ENCODE measurements at places on chromosomes 7 and 10.

- no peak for DNase-seq
Observed at GRCh38 chr10:97858001-97858439, 8.4 kb downstream of the GOLGA7B start.

DNA sequence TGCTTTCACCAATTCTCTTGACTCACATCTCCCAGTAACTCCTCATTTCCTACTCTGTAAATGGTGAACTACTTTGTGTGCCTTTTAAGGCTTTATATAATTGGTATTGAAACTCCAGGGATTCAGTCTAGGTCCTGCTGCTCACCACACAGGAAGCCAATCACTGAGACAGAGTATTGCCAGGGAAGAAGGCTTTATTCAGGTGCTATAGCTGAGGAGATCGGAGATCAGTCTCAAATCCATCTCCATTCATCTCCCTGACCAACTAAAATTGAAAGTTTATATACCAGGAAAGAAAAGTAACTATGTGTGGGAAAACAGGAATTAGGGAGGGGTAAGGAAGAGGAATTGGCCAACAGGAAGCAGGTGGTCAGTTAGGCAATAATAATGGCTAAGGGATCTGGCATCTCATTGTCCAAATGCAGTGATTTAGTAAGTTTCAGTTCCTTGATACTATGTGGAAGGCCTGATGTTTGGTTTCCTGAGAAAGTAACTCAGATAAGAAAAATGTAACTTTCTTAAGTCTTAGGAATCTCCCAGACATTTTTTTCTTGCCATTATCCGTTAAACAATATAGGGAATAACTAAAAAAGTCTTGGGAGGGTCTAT lies 10.2 kb upstream of the SDHAF3 start:
- no peak for DNase-seq

GRCh38 chr10:100847440-100847839 lies 65.3 kb upstream of the SLF2 start:
- no peak for DNase-seq

GRCh38 chr7:132793474-132793873 lies 217.2 kb upstream of the PLXNA4 start:
- no peak for DNase-seq

DNA sequence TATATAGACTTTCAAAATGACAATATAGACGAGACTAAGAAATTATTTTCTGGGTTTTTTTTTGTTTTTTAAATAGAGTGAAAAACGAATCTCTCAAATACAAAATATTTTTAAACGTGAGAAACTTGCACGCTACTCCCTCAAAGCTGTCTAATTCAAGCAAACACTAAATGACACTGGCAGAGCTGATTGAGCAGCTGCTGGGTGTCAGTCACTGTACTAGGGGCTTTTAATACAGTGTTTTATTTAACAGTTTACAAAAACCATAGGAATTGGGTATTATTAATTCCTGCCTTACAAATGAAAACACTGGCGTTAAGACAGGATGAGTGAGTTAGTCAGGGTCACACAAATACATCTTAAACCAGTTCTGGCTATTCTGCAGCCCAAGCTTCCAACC lies 1209.6 kb upstream of the C7orf33 start:
- no peak for DNase-seq

DNA sequence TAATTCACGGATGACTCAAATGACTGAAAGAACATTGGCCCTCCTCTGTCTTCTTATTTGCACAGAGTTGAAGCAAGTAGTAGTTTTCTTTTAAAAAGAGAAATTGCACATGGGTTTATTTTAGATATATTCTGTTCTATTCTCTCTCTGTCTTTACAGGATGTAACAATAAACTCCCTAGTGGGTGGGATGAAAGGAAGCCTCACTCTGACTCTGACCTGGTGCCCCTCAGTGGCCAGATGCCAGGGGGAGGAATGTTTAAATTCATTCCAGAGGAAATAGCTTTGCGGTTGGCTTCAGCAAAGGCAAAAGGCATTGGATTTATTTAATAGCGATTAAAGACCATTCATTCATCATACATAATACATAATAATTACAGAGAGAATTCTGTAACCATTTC lies 156.4 kb upstream of the MTPN start:
- no peak for DNase-seq

DNA sequence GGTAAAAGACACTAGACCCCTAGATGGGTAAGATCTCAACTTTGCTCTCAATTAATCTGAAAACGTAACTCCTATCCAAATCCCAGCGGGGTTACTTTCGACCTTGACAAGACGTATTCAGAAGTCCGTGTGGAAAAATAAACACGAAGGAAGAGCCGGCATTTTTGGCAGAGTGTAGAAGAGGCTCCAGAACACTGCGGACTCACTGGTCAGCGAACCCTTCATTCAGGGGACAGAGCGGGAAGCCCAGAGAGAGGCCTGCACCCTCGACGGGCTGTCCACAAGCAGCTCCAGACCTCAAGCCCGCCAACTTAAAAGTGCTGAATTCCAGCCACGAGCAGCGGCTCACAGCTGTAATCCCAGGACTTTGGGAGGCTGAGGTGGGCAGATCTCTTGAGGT lies 54.7 kb downstream of the DPYSL4 start:
- DNase-seq = no peak

DNA sequence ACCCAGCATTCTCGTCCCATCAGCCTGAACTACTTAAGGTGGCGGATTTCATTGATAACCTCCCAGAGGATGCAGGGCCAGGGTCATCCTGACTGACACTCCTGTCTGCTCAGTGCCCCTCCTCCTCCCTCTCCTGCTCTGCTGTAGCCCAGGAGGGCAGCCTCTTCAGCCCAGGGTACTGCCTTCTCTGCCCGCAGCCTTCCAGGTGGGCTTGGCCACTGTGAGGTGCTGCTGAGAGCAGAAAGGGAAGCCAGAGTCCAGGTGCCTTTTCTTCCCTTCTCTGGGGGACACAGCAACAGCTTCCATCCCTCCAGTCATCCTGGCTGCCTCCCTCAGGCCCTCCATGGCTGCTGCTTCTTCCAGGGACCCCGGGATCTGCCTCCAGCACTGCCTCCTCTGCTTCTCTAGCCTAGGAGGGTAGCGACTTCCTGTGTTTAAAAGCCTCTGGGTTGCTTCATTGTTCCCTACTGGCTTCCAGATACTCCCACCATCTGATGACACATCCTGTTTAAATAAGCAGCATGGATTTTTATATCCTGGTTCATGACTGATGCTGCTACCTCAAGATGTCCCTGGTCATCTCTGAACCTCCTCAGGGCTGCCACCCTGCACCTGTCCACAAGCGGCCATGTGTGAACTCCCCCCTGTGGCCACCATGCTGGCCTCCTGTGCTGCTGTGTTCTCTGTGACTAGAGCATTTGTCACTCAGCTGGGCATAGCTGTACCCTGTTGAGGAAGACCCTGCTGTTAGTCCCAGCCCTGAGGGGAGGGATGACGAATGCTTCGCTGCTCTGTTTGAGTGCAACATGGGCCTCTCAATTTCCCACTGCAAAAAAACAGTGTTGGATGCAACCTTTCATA lies 55.8 kb downstream of the AKR1C4 start:
- DNase-seq = no peak

DNA sequence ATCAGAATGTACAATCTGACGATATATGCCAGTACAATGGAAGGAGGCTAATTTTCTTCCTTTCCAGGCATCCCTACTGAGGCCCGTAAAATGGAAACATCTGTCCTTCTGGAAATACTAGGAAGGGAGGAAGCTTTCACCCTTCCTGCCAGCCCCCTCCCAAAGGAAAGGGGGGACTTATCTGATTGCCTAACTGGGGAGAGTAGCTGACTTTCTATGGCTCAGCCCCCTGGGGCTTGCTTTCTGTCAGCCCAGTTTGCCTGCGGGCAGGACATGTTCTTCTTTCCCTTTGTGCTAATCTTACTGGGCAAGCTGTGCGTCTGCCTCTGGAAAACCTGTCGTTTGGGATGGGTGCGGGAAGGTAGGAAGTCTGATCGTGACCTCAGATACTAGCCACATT lies 508.9 kb downstream of the SUGCT start:
- DNase-seq = no peak

- DNase-seq = no peak
Observed at GRCh38 chr10:47410862-47411261, 26.8 kb upstream of the ZNF488 start.

DNA sequence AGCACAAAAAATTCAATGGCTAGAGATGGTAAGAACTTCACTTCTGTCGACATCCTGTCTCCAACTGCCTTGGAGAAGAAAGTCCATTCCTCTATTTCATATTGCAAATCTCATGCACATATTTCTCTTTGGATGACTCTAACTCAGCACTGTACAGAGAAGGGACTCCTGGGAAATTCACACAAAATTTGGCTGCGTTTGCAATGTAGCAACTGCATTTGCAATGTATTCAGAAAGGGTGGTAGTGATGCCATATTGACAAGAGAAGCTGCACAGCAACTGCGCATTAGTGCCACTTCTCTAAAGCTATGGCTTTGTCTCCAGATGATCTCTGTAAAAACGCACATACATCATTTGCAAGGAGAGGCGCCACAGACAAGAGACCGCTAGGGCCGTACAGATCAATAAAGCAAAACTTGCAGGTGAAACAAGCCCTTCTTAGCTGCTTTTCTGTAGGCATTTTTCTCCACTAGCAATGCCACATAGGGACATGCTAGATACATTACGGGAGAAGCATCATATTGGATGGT lies 389.5 kb downstream of the TCERG1L start:
- no peak for DNase-seq

DNA sequence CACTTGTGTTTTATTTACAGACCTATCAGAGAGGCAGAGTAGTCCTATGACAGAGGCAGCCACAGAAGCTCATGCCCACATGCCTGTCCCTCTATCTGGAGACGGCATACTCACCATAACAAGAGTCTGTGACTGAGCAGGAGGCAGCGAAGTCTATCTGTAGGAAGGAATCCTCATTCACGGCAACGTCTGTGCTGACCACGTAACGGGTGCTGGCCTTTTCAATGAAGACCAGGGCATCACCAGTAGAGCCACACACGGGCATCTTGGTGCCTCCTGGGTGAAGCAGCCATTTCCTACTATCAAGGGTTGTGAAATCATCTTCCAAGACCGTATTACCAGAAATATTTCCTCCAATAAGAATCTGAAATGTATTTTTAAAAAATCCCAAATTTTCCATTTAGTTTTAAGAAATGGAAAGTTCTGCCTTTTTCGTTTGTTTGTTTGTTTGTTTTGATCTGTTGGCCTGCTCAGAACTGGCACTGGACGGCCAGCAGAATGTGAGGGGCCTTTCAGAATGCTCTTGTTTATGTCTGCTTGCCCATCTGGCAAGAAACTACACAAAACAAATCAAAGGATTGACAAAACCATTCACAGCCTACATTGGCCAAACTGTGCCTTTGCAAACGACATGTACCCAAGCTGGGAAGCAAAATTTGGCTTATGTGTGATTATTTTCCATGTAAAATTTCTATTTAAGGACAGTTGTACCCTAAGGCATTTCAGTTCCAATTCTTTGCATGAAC lies 93.1 kb upstream of the SLC26A5 start:
- no peak for DNase-seq

DNA sequence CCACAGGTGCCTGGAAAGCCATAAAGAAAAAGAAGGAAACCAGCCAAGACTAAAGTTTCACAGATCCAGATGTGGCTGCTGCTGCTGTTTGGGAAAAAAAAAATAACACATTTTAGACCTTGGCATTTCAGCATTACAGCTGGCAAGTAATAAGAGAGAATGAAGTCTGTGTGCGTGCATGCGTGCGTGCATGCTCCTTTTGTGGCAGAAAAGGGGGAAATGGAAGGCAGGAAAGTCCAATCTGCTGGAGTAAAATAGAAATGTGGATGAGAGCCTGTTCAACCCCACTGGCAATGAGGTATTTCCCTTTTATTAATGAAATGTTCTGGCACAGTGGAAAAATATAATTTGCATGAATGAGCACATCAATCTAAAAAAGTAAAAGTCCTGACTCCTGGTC lies 137.0 kb upstream of the SEMA3A start:
- no peak for DNase-seq

DNA sequence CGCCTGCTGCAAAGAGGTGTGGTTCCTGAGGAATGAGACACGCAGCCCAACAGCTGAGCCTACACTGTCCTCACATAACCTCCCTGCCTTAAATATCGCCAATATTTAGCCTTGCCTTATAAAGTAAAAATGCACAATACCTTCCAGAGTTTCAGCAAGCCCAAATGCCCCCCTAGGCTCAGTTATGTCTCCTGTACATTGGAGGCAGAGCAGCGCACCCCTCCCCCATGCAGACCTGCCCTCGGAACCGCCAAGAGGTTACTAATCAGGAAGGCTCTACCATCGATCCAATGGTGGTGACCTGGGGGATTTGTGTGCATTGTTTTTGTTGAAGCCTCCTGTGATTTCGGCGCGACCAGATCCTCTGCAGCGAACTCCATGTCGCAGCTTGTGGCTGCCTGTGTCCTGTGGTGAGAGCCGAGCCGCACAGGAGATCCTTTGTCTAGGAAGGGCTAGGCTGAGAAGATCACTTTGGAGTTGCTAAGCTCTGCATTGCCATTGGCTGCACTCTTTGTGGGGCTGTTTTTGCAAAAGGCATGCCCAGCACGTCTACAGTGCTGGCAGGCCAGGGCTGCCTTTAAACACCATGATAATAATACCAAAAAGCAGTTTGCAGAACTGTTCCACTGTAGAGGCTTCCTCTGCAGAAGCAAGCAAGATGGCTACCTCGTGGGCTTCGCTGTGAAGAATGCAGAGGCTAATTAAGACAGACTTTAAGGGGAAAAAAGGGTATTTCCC lies 40.1 kb downstream of the TET1 start:
- peak; percentile 18 for DNase-seq

DNA sequence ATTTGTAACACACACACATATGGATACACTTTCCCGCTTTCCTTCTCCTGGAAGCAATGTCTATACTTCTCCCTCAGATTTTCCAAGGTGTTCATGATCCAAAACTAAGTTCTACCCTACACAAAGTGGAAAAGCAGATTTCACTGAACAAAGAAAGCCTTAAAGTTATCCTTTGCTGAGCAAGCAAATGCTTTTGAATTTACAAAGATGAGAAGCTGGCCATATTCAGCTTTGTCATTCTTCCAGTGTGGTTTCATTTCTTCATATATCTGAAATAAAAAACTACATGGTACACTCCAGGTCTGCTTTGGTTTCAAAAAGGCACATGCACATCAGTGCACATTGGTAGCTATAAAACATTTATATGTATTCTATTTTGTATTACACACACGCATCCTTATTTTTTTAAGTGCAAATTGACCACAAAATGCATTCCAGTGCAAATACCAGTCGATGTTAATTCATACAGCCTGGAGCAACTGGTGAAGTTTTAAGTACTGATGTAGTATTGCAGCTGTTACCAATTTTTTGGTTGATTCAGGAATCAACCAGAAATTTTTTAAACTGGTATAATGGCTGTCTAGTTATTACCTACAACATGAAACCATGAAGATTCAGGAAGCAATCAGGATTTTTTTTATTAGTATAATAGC lies 65.5 kb upstream of the SRPK2 start:
- DNase-seq = peak; percentile 18

DNA sequence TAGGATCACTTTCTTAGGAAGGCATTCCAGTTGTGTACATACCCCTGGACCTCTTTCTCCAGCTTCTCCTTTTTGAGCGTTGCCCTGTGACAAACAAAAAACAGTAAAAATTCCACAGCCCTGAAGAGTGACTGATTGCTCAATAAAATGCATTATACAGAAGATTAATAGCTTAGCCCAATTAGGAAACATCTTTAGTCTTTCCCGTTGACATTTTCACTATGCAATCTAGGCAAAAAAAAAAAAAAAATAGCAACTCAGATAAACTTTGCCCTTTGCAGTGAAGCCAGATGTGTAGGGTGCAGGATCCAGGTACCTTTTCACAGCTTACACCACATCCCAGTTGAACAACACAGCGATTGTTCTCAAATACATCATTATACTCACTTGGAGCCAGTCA lies 17.9 kb downstream of the COL28A1 start:
- no peak for DNase-seq
